ENCODE measurements at places on chromosomes 7 and 10. TPM values are rescaled to one million over a fixed set of nuclear protein-coding genes. Genes with fewer than 3 reads are reported as not detected.

GRCh38 chr10:122646511-122647382 is 52.9 kb downstream of the C10orf120 start:
- no peak for DNase-seq

DNA sequence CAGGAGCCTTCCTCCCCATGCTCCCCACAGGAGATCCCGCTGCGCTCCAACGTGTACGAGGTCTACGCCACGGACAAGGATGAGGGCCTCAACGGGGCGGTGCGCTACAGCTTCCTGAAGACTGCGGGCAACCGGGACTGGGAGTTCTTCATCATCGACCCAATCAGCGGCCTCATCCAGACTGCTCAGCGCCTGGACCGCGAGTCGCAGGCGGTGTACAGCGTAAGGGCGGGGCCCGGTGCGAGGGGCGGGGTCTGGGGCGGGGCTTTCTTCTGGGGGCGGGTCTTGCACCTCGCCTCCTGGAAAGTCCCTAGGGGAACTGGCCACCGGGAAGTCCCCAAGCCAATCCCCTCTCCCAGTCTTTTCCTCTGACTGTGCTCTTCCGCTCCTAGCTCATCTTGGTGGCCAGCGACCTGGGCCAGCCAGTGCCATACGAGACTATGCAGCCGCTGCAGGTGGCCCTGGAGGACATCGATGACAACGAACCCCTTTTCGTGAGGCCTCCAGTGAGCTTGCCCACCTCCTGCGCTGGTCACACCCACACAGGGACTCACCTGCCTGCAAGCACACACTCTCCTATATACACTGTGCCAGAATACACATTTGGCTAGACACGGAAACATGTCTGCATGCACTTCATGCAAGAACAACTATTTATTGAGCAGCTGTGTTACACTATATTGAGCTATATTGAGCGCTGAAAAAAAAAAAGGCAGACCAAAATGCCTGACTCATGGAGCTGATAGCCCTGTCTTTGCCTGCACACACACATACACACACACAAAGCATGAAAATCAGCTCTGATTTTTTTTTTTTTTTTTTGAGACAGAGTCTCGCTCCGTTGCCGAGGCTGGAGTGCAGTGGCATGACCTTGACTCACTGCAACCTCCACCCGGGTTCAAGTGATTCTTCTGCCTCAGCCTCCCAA is 32.7 kb upstream of the VSIR start:
- no peak for DNase-seq

CYP26A1 gene
- total RNA-seq = not detected

- DNase-seq = no peak
Observed at GRCh38 chr10:93085272-93085859, 11.7 kb downstream of the CYP26A1 start.

- DNase-seq = no peak
Observed at GRCh38 chr7:27295236-27295635, 52.6 kb downstream of the EVX1 start.

DNA sequence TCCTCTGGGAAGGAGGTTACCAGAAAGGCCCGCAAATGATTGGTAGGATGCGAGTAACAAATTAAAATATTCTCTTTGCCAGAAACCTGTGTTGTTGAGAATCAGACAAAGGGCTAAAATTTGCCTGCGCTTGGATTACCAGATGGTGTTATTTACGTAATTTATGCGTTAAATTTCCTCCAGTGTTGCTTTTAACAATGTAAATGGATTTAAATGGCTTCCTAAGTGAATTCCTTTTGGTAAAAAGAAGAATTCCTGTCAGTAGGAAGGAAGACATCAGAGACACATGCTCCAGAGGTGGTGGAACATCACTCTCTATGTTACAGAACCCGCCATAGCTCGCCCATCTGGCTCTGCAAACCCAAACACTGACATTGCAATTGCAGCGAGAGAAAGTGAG is 520.6 kb downstream of the GALNT17 start:
- no peak for DNase-seq

C1QL3 gene
- 0.69 TPM for total RNA-seq

- DNase-seq = no peak
Observed at GRCh38 chr10:43698156-43698555, 49.5 kb upstream of the ZNF32 start.

PLAC9 gene
- not detected for total RNA-seq

MTERF1 gene
- 5.7 TPM for total RNA-seq

GRCh38 chr10:88892222-88892967 is 12.3 kb downstream of the STAMBPL1 start:
- DNase-seq = no peak

- no peak for DNase-seq
Observed at GRCh38 chr7:148589640-148590039, 926 bp upstream of the C7orf33 start.

DNA sequence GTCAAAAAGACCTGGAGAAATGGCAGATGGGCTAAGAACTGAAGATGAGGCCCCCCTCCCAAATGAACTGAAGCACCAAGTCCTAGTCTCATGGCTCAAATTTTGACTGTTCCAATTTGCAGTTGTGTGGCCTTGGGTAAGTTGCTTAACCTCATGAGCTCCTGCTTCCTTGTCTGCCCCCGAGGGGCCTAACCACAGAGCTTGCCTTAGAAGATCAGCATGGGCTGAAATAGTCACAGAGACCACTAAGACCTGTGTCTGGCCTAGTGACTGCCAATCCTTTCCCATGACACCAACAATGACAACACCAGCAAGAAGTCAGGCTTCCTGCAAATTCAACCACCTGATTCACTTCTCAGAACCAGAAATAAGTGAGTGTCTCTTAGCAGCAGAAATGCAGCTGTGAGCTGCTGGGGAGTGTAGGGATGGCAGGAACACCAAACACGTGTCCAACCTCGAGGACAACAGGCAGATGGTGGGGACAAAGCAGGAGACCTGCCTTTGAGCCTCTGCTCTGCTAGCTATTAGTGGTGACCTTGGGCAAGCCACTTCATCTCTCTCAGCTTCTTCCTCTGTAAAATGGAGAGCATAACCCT is 23.7 kb downstream of the CRHR2 start:
- no peak for DNase-seq
